HCT116 (cell line): ENCODE measurements at places on chromosomes 1 and 21. TPM values are rescaled to one million over a fixed set of nuclear protein-coding genes. Genes with fewer than 3 reads are reported as not detected.
A peak's percentile ranks its signal among the peaks of the same experiment; 100 is the strongest.

DNA sequence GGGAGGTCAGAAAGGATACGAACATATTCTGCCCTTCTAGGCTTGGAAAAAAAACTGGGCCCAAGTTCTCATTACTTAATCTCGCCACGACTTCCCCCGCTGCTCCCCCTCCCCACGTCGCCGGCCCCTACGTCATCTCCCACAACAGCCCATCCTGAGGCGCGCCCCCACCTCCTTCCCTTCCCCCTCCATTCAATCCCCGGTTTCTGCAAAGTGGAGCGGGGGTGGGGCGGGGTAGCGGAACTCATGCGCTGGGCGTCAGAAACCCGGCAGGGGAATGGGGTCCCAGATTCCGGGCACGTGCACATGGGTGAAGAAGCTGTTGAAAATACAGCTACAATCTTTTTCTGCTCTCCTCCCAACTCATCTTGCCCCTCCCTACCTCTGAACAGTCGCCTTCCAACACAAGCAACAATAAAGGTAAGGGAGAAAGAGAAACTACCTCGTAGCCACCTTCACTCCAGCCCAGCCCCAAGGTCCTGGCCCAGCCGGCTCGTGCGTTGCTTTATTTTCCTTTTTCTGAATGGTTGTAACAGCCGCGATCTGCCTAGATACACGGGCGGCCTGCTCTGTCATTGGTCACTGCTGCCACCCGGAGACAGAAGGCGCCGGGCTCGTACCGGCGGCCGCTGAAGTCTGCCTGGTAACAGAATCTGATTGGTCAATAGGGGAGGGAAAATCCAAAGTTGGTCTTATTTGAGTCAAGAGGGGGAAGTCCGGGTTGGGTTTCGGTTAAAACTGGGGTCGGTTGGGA is at the start of gene RFX5:
TSS of gene RFX5 (minus strand) at position 484 of the 754 bp plus-strand sequence. CDS start 932 bp downstream, outside the sequence.
- 0 out of 2 replicates have a peak, but pooled peaks cover 8% of the 10 kb centered on the region for H3K36me3 ChIP-seq
- H3K27ac ChIP-seq: peak within 1 kb of the TSS; percentile 78
- peak within 1 kb of the TSS; percentile 72 for H3K4me3 ChIP-seq
- H3K27me3 ChIP-seq: no peaks in the 10 kb centered on the region
- DNase-seq: peak; percentile 98

- H3K27ac ChIP-seq: no peak overlapping the region
- H3K4me1 ChIP-seq: no peaks in the 10 kb centered on the region
- no peaks in the 10 kb centered on the region for H3K27me3 ChIP-seq
- H3K36me3 ChIP-seq: no peaks in the 10 kb centered on the region
- DNase-seq: no peak
- no peak overlapping the region for H3K4me3 ChIP-seq
These were observed 106.9 kb upstream of the OLFM3 start for GRCh38 chr1:102103646-102104045.

DNA sequence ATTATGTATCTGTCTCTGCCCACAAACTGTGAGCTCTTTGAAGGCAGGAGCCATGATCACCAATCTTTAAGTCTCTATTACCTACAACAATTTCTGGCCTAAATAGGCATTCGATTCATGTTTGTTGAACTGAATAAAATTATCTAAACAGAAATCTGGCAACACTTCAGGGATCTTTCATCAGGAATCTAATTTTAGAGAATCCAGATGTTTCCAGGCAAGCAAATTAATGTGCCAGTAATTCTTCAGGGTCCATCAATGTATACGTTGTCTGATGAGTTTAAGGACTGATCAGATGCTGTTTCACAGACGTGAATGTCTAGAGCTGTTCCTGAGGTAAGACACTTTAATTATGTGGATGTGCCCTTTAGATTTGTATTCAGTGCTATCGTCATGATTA is 524.4 kb downstream of the PTPRC start:
- H3K36me3 ChIP-seq: no peaks in the 10 kb centered on the region
- no peak overlapping the region for H3K27ac ChIP-seq
- H3K4me1 ChIP-seq: no peaks in the 10 kb centered on the region
- H3K4me3 ChIP-seq: no peak overlapping the region
- no peaks in the 10 kb centered on the region for H3K27me3 ChIP-seq

GRCh38 chr1:196152975-196153374 is 455.3 kb downstream of the KCNT2 start:
- no peak overlapping the region for H3K27ac ChIP-seq
- H3K36me3 ChIP-seq: no peaks in the 10 kb centered on the region
- no peak for DNase-seq
- no peaks in the 10 kb centered on the region for H3K4me1 ChIP-seq
- H3K27me3 ChIP-seq: no peaks in the 10 kb centered on the region

Gene PEX19
- 35.9 TPM for total RNA-seq

- no peaks in the 10 kb centered on the region for H3K27me3 ChIP-seq
- no peaks in the 10 kb centered on the region for H3K36me3 ChIP-seq
- DNase-seq: peak; percentile 88
- H3K27ac ChIP-seq: peak overlapping the region; percentile 75
- H3K4me1 ChIP-seq: peaks cover 35% of the 10 kb centered on the region
These were observed 13.5 kb upstream of the SLC19A1 start for GRCh38 chr21:45555557-45556301.

Gene TCHH
- 0.02 TPM for total RNA-seq

GRCh38 chr1:69172003-69173000 is 395.4 kb upstream of the LRRC7 start:
- no peaks in the 10 kb centered on the region for H3K4me1 ChIP-seq
- H3K27ac ChIP-seq: no peak overlapping the region
- DNase-seq: no peak
- H3K27me3 ChIP-seq: no peaks in the 10 kb centered on the region

DNA sequence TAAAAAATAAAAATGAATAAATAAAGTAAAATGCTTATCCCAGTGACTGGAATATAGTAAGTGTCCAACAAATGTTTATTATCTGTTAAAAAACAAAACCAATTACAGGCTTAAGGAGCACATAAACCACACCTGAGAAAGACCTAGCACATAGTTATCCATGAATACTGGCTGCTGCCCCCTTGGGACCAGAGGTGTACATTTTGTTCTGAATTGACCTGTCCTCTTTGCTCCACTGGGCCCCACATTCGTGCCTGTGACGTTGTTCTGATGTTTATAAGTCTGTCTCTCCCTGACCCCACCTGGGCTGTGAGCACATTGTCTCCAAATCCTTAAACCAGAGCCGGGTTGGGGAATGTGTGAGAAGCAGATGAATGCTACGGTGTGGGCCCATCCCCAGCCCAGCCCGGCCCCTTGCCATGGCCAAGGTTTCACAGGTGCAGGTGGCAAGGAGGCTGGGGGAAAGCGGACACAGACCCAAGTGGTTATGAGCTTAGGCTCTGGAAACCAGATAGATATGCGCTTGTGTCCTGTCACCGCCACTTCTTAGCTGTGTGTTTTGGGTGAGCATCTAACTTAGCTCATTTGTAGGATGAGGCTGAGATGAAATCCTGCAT is 29.1 kb downstream of the OPRD1 start:
- H3K4me1 ChIP-seq: peaks cover 1% of the 10 kb centered on the region; the same call in 1 of the 2 replicates
- no peak for DNase-seq
- no peak overlapping the region for H3K27ac ChIP-seq
- 0 out of 2 replicates have a peak, but pooled peaks cover 3% of the 10 kb centered on the region for H3K27me3 ChIP-seq
- no peak overlapping the region for H3K4me3 ChIP-seq

Gene LYPLA2
- 78.0 TPM for total RNA-seq

DNA sequence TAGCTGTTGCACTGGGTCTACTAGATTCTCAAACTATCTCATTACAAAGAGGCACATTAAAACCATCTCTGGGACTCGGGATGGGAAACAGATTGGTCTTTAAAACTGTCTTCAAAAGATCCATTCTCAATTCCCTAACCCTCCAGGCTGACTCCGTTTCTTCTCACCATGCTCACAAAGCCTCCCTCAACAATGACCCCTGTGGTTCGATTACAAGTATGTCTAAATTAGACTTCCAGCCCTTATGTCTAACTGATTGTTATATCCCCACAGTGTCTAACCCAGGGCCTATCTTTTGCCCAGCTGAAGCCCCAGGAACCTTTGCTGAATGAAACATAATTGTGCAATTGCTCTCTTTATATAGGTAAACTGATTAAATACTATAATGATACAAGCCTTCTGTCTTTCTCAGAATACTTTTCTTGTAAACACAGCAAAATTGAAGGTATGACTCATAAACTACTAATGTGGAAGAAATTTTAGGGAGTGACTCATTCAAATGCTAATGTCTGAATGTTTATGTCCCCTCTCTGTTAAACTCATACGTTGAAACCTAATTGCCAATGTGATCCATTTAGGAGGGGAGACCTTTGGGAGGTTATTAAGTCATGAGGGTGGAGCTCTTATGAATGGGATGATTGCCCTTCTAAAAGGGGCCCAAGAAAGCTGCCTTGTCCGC is 65.6 kb upstream of the DAB1 start:
- DNase-seq: no peak
- no peak overlapping the region for H3K4me3 ChIP-seq
- H3K4me1 ChIP-seq: no peaks in the 10 kb centered on the region
- H3K27ac ChIP-seq: no peak overlapping the region
- no peaks in the 10 kb centered on the region for H3K36me3 ChIP-seq

Gene IGSF3
- 18.6 TPM for total RNA-seq

Gene RIMS3
- 9.0 TPM for total RNA-seq

Gene PDZK1
- total RNA-seq: 0.27 TPM

- H3K27me3 ChIP-seq: peaks cover 7% of the 10 kb centered on the region; the same call in 1 of the 2 replicates
- no peaks in the 10 kb centered on the region for H3K36me3 ChIP-seq
- DNase-seq: no peak
- H3K4me1 ChIP-seq: no peaks in the 10 kb centered on the region; the same call in 1 of the 2 replicates
- no peak overlapping the region for H3K27ac ChIP-seq
These were observed 99.1 kb upstream of the DISP3 start for GRCh38 chr1:11379851-11380250.

GRCh38 chr1:34190692-34191091 is 14.0 kb downstream of the C1orf94 start:
- no peaks in the 10 kb centered on the region for H3K4me1 ChIP-seq
- no peak overlapping the region for H3K4me3 ChIP-seq
- no peak for DNase-seq
- no peak overlapping the region for H3K27ac ChIP-seq

- H3K4me3 ChIP-seq: no peak overlapping the region
- H3K36me3 ChIP-seq: no peaks in the 10 kb centered on the region
- no peak overlapping the region for H3K27ac ChIP-seq
- H3K4me1 ChIP-seq: no peaks in the 10 kb centered on the region
- no peak for DNase-seq
These were observed 76.9 kb upstream of the ZC3H11B start for GRCh38 chr1:219689774-219690173.

Gene PPFIA4
- 10.8 TPM for total RNA-seq

Gene NECTIN4
- total RNA-seq: 3.3 TPM

DNA sequence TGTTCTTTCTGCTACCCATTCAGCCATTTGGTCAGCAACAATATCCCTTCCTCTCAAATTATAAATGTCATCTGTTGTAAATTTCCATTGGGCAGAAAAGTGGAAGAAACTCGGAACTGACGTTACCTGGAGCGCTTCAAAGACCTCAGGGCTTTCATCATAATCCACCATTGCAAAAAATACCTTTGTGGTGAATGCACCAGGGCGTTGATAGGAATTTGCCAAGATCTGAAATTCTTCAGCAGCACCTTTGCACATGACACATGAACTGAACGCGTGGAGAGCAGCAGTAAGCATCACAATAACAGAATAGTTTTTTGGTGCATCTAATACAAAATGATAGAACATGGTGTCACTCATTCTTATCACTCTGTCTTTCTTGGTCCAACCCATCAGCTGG is 3.1 kb upstream of the TEKT2 start:
- H3K27me3 ChIP-seq: no peaks in the 10 kb centered on the region
- H3K36me3 ChIP-seq: no peaks in the 10 kb centered on the region
- H3K4me3 ChIP-seq: no peak overlapping the region
- H3K27ac ChIP-seq: no peak overlapping the region
- H3K4me1 ChIP-seq: no peaks in the 10 kb centered on the region

Gene AADACL4
- not detected for total RNA-seq

Gene CRP
- total RNA-seq: 1.3 TPM

Gene C1orf115
- total RNA-seq: 16.8 TPM

- H3K27me3 ChIP-seq: no peaks in the 10 kb centered on the region
- no peak for DNase-seq
- no peaks in the 10 kb centered on the region for H3K4me1 ChIP-seq
These were observed 143.2 kb downstream of the NOS1AP start for GRCh38 chr1:162212713-162213112.

Gene PCP4L1
- not detected for total RNA-seq

GRCh38 chr21:36965720-36966065 is 776 bp downstream of the HLCS start:
- H3K27ac ChIP-seq: peak overlapping the region; percentile 90
- no peak for DNase-seq
- H3K27me3 ChIP-seq: no peaks in the 10 kb centered on the region
- H3K36me3 ChIP-seq: peaks cover 3% of the 10 kb centered on the region; the same call in 1 of the 2 replicates
- H3K4me1 ChIP-seq: peaks cover 18% of the 10 kb centered on the region
- peak overlapping the region; percentile 82 for H3K4me3 ChIP-seq

DNA sequence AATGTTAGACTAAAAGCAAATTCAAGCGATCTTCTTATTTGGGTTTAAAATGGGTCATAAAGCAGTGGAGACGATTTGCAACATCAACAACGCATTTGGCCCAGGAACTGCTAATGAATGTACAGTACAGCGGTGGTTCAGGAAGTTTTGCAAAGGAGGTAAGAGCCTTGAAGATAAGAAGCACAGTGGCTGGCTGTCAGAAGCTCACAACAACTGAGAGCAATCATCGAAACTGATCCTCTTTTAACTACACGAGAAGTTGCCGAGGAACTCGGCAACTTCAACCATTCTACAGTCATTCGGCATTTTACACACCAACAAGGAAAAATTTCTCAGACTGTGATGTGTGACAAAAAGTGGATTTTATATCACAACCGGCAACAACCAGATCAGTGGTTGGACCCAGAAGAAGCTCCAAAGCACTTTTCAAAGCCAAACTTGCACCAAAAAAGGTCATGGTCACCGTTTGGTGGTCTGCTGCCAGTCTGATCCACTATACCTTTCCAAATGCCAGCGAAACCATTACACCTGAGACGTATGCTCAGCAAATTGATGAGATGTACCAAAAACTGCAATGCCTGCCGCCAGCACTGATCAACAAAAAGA is 47.9 kb downstream of the ASH1L start:
- H3K4me3 ChIP-seq: no peak overlapping the region
- no peak for DNase-seq
- H3K27me3 ChIP-seq: no peaks in the 10 kb centered on the region
- no peaks in the 10 kb centered on the region for H3K36me3 ChIP-seq
- H3K27ac ChIP-seq: no peak overlapping the region

- DNase-seq: no peak
- no peaks in the 10 kb centered on the region for H3K4me1 ChIP-seq
These were observed 347.0 kb upstream of the AJAP1 start for GRCh38 chr1:4307468-4307845.
